Stimulated activated CD4-positive, alpha-beta T cell treated with anti-CD3 and anti-CD28 coated beads, TNF-alpha, amount 100 ng/mL, for 24 hours (primary cell): ENCODE measurements at places on chromosomes 1 and 21.

DNA sequence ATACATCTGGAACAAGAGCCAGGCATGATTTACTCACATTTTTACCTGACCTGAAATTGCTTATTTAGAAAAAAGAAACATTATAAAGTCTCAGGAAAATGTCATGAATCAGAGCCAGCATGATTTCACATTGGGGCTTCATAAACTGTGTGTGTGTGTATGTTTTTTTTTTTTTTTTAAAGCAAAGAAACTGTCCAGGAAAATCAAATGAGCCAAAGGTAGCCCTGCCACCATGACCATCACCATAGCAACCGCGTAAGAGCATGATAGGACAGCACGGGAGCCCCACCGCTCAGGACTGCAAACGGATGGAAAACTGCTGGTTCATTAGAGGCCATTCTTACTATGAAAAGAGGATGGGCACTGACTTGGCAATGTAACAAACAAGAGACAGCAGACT is 139.2 kb downstream of the NTMT2 start:
- no peak for DNase-seq

DNA sequence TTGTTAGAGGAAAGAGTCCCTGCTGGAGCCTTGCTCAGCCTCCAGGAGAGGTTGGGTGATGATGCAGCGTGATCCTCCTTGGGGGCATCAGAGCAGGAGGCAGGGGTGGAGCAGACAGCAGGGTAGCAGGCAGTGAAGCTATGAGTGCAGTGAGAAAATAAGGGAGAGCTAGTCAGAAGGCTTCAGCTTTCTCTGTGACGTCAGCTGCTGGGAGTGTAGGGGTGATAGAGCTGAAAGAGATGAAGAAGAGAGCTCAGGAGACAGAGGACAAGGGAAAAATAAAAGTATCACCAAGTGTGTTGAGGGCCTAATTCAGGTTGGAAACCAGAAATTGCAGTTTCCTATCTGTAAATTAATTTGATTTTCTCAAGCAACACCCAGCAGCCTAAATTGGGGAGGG is 2.2 kb upstream of the ADAM30 start:
- DNase-seq = no peak

DNA sequence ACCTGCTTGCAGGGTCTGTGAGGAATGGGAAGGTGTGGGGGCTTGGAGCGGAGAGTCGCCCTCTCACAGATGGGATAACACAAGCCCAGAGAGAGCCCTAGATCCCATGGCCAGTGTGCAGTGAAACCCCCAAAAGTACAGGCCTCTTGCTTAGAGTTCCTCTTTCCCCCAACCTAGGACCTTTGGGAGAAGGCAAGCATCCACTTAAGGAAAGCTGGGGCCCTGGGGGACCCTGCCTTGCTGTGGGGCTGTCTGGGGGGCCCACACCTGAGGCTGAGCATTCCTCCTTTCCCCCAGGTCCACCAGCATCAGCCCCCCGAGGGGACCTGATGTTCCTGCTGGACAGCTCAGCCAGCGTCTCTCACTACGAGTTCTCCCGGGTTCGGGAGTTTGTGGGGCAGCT is 1.1 kb downstream of the VWA1 start:
- DNase-seq = no peak

DNA sequence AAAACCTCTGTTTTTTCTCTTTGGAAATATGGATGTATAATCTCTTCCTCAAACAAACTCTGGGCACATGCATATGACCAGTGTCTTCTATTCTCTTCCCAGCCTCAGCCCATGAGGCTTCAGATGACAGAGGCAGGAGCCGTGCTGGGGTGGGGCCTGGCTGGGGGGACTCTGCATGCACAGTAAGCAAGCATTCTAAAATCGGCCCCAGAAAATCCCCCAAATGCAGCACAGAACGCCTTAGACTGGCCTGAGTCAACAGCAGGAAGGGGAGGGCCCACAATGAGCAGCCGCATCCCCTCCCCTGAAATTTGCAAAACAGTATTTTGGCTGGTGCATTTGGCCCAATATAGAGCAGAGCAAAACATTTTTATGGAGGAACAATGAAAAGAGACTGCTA is 47.8 kb downstream of the ITPKB start:
- peak; percentile 44 for DNase-seq

DNA sequence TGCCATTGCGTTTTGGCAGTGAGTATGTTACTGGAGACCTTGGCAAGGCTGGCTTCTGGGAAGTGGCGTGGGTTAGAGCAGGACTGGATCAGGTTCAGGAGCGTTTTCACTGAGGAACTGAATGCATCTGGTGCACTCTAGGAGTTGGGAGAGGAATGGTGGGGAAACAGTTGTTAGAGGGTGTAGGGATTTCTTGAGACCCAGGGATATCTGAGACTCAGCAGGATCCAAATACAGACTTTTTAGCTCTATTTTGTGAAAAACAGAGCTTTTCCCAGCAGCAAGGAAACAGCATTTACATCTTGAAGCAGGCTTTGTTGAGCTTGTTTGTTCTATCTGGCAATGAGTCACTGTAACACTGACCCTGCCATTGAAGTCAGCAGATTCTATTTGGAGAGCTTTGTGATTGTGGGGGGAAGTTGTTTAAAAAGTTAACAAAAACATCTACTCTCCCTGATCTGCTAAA is 56.9 kb upstream of the NRIP1 start:
- DNase-seq = no peak

DNA sequence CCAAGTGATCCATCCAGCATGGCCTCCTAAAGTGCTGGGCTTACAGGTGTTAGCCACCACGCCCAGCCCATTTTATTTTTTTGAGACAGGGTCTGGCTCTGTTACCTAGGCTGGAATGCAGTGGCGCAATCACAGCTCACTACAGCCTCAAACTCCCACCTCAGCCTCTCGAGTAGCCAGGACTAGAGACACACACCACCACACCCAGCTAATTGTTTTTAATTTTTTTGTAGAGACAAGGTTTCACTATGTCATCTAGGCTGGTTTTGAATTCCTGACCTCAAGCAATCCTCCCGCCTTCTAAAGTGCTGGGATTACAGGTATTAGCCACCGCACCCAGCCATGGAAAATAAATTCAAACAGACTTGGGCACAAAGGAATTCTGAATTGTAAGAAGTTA is 31.9 kb downstream of the PUM1 start:
- DNase-seq = no peak
